Diencephalon (tissue), 1 donor: ENCODE measurements at places on chromosomes 16 and 17. TPM values are rescaled to one million over a fixed set of nuclear protein-coding genes. Genes with fewer than 3 reads are reported as not detected.

Gene AOC2
- 1.2 TPM for total RNA-seq

Gene TMIGD1
- total RNA-seq: not detected

Gene GAS2L2
- 1.2 TPM for total RNA-seq

Gene FOXC2
- 0.23 TPM for total RNA-seq

Gene GNG13
- not detected for total RNA-seq

Gene CPNE7
- 46.1 TPM for total RNA-seq

Gene TMEM100
- total RNA-seq: 7.6 TPM
